Upper lobe of left lung (tissue), 6 donors: ENCODE measurements at places on chromosomes 7 and 10.
A peak's percentile ranks its signal among the peaks of the same experiment; 100 is the strongest.

DNA sequence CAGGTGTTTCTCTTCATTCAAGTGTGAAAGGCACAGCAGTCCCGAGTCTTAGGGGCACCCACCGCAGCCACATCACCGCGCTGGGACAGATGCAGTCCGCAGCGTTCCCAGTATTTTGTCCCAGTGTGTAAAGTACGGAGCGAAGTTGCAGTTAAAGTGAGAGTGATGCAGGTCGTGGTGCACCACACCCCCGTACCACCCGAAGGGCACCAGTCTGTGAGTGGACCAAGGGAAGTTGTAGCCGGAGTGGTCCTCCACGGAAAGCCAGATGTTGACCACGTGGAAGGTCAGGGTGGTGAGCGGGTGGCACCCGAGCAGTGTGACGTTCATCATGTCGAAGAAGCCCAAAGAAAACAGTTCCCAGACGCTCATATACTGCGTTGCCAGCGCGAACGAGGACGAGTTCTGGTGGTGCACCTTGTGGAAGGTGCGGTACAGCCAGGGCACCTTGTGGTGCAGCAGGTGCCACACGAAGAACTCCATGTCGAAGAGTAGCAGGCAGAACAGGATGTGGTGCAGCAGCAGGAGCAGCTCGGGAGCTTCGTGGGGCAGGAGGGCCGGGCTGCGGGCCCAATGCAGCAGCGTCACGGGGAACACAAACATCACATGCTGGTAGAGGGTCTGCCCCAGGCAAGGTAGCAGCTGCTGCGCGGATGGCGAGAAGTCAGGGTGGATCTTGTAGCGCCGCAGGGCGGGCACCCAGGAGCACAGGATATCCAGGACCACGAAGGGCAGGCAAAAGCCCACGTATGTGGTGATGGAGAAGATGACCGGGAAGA is 526 bp downstream of the CH25H start:
- DNase-seq = peak; percentile 86

GRCh38 chr7:142579946-142580345 is 169.3 kb upstream of the PRSS1 start:
- DNase-seq = no peak

- DNase-seq = no peak
Observed at GRCh38 chr7:102320601-102321350, 34.1 kb downstream of the SH2B2 start.

DNA sequence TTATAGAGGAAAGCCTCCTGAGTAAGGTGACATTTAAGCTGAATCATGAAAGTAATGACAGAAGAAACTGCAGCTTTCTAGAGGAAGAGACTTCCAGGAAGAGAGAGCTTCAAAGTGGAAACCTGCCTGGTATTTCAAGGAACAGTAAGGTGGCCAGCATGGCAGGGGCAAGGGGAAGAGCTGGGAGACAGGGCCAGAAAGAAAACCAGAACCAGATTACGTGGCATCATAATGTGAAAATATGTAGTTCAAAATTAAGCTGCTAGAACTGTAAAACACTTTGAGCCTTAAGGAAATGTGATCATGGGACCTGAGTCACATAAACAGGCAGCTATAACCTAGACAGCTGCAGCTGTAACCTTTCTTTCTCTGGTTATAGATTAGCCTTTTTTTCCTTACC is 238.0 kb upstream of the FOXK1 start:
- no peak for DNase-seq

DNA sequence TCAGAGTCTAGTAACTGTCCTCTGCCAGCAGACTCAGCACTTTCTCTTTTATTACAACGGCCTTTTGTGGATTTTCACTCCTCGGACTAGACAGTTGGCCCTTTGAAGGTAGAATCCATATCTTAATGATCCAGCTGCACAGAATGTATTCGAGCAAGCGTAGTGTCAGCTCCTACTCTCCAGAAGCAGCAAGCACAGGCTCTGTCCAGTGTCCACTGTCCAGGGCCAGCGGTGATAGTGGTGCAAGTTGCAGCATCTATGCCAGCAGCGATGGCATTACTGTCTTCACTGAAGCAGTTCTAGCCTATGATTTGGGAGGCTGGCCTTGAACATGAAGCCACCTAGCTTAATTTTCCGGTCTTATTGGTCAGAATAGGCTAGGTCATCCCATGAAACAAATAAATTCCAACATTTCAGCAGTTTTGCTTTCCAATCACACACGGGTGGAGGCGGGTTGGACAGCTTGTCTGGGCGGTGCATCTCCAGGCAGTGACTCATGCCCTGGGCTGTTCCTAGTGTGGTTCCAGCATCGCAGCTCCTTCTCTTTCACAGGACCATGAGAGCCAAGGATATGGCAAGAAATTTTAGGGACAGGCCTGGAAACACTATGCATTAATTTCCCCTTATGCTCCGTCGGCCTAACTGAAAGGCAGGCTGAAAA is 108.6 kb upstream of the KCNMA1 start:
- DNase-seq = no peak

DNA sequence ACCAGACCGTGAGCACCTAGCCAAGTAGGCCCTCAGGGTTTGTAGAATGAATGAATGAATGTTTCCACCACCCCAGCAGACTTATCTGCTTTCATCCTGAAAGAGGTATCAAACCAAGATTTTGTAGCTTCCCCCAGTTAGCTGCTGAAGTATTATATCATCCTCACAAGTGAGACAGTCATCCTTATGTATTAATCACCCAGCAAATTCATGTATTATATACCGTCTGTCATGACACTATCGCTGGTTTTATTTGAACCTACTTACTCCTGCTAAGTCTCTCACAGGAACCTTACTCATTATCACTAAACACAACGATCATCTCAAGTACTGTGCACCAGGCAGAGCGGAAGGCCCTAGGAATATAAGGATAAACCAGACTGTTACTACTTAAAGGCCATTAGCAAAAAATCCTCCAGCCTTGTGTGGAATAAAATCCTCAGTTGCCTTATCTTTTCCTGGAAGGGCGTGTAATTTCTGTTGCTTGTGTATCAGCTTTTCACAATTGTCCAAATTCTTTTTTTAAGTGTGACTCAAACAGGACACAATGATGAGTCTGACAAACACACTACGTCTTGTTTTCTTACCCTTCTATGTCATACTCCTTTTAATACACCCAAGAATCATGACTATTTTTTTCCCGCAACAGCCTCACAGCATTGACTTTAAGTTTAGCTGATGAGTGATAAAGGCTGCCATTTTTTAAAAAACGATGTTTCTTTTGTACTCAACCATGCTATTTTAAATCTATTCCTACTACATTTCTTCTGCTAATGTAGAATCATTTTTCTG is 176.1 kb upstream of the KLF14 start:
- no peak for DNase-seq

DNA sequence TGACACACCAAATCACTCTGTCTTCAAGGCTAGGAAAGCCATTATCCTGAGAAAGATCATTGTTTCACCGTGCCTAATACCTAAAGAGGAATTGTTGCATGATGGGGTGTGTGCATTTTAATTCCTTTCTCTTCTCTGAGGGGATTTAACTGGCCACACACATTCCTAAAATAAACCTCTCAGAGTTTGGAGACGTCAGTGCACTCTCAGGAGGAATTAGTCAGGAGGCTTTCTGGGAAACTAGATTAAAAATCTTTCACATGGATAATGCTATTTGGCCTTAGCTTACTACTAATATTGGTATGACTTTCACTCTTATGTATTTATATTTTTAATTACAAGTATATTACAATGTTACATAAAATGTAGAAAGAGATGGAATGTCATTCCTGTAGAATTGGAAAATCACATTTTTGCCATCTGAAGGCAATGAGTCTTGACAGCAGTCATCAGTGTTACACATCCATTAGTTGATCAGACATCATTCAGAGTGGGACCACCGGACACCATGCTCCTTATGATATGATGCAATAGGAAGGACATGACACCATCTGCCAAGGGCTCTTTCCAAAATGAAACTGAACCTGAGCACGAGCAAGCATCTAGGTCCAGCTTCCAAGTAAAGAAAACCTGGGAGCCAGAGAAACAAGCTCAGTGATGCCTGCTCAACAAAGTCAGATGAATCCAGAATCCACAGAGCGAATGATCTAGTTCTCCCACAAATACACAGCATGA is 43.1 kb upstream of the TMEM273 start:
- no peak for DNase-seq

- DNase-seq = no peak
Observed at GRCh38 chr7:144132262-144132661, 9.3 kb downstream of the OR2A14 start.
